Muscle of back (tissue), 13 donors: ENCODE measurements at places on chromosomes 7 and 10. TPM values are rescaled to one million over a fixed set of nuclear protein-coding genes. Genes with fewer than 3 reads are reported as not detected.

TSC22D4 gene
- 40.1 TPM for polyA plus RNA-seq

ESYT2 gene
- 35.0 TPM for polyA plus RNA-seq

GPR85 gene
- polyA plus RNA-seq, result 1.5 TPM

PRDX3 gene
- 170 TPM for polyA plus RNA-seq

GRCh38 chr10:130769146-130770017, 542.1 kb downstream of the TCERG1L start:
- no peak for DNase-seq

DNA sequence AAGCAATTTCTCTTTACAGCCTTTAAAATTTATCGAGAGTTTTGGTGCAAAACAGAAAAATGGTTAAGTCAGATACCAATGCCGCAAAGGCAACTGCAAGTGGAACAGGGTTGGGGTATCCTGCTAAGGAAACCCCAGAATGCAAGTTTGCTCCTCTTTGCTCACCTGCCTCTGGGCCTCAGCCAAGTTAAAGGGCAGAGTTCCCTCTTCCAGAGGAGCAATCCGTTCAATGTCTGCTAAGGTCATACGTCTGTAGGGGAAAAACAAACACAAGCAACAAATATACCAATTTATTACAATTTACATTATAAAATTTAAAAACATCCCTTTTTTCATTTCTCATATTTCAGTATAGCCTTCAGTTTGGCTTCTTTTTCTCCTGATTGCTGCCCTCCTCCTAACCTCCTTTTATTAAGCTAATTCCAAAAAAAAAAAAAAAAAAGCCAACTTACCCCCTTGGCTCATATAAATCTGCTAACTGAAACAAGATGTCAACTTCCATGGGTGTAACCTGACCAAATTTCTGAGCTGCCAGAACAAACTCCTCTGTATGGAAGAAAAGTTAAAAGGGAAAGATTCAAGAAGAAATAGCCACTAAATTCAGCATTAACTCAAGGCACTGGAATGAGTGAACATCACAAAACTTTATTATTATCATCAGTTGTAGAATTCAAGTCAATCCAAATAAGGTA, 132.6 kb downstream of the SLC25A13 start:
- no peak for DNase-seq

GRCh38 chr10:68496072-68496471, 24.3 kb upstream of the DNA2 start:
- DNase-seq, result no peak

- DNase-seq, result no peak
These were observed 162.3 kb downstream of the ZMYND11 start for GRCh38 chr10:297567-297966.

DNA sequence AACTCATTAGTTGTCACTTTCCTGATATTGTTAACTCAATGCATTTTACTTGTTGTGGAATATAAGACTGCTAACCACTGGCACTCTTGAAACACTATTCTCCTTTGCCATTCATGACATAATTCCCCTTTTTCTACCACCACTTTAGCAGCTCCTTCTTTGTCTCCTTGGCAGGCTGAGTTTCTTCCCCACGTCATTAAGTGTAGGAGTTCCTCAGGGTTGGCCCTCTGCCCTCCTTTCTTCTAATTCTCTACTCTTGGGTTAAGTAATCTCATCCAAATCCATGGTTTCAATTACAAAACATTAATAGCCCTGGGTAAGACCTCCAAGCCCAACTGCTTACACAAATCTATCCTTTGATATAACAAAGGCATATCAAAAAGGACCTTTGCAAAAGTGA, 175.1 kb downstream of the HGF start:
- no peak for DNase-seq

- DNase-seq, result no peak
These were observed 530.3 kb downstream of the NXPH1 start for GRCh38 chr7:8963722-8964121.
